ENCODE measurements at places on chromosomes 7 and 10.
A peak's percentile ranks its signal among the peaks of the same experiment; 100 is the strongest.

DNA sequence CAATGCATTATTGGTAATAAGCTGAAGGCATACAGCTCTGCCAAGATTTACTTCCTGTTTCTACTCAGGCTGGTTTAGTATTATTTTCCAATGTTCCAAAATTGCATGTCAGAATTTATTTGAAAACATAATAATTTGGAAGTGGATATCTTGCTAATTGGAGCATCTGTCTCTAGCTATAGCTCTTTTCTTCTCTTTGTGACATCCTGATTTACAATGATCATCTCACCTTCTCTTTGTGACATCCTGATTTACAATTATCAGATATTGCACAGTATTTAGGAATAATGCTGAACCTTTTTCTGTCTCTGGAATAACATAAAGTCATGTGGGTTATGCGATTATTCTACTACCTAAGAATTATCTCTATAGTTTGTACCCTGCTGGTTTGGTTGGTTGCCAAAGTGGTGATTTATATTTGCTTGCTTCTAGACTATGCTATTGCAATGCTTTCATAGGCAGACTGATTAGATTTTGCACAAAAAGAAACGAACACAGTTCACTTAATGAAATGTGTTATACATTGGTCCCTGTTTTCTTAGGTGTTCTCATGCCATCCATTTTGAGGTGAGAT is 44.3 kb upstream of the CABCOCO1 start:
- DNase-seq = no peak

- no peak for DNase-seq
These were observed 7.7 kb downstream of the TMEM273 start for GRCh38 chr10:49180444-49180860.

DNA sequence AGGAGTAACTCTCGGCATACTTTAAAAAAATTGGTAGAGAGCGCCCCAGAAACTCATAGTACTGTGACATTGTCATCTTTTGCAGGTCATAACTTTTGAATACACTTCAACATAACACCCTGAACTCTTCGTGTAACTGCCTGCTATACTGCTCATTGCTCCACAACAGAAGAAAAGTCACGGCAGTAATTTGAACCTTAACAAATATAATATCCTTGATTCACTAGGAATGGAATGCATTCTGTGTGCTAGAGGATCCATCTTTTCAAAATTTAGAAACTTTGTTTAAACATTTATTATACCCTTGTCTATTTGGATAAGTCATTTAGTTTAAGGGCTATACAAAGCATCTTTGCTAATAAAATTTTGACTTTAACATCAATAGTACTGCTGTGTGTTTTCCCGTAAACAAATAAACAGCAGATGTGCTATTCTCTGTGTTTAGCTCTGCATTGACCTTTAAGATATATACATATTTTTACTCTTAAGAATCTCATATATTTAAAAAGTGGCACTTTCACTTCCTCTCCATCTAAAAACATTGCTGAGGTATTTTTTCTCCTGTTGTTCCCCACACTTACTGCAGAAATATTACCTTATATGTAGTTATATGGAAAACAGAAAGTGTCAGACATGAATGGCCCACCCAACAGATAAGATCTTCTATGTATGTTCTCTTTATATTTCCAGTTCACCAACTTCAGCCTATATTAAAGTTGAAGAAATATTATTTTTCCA is 217.6 kb upstream of the TMEM229A start:
- DNase-seq = no peak

DNA sequence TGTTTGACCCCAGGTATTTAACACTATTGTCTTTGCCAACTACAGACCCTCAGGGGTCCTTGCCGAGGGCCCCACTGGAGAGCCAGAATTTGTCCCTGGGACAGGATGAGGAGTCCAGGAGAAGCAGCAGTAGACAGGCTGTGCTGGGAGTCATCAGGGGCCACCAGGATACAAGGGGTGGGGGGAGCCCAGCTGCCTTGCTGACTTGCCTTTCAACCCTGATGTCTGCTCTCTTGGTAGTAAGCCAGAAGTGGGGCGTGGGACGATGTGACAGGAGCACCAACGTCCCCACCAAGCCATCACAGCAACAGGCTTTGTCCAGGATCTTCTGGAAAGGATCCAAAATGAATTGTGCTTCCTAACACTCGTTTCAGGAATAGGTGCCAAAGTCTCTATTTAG is 62.4 kb upstream of the CDCA7L start:
- no peak for DNase-seq

DNA sequence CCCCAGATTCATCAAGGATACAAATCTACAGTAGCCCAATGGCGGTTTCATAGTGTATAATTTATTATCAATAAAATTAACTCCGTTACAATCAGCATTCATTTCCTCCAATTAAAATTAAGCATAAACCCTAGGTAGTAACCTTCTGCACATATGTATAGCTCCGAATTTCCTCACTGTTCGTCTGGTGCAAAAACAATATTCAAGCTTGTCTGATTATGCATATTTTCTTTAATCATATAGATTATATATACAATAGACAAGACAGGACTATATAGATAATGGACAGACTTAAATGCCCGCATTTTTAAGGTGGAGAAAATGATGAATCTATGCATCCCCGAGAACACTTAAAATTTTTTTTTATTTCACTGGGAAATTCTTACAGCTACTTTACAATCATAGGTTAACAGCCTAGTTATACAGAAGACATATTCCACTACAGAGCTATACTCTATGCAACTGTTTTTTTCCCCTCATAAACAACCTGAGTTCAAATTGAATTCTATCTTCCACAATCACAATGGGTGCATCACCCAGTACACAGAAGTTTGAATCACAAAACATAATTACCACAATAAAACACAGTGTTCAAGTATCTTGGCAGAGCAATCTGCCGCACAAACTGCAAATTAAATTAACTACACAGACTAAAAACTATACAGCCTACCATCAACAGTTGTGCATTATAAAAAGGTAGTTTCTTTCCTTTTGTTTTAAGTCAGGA is 2.6 kb downstream of the HOXA9 start:
- DNase-seq = no peak

GRCh38 chr7:2969398-2970306 is 74.0 kb downstream of the CARD11 start:
- no peak for DNase-seq

DNA sequence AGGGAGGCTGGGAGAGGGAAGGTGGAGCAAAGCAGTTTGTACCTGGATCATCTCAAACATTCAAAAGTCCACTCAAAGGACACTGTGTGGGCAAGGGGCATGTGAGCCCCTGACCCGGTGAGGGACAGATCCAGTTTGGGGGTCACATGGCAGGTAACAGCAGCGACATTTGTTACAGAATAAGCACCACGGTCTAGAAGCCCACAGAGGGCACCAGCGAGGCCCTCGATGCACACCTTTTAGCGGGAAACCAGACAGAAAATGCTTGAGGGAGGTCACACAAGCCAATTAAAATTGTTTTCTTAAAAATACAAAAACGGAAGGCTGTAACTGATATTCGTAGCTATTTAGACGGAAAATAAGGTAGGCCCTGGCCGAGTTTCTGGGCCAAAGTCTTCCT is 144.4 kb downstream of the ZMYND11 start:
- DNase-seq = no peak

GRCh38 chr10:80356563-80356988 is at the start of the genes DYDC1 and DYDC2:
Gene DYDC1, minus strand, starts transcription at chr10:80356755. Its CDS starts 4,154 bp downstream, at chr10:80352601.
Gene DYDC2, plus strand, starts transcription at chr10:80356781. Its CDS starts 5,663 bp downstream, at chr10:80362444.
- DNase-seq = no peak

DNA sequence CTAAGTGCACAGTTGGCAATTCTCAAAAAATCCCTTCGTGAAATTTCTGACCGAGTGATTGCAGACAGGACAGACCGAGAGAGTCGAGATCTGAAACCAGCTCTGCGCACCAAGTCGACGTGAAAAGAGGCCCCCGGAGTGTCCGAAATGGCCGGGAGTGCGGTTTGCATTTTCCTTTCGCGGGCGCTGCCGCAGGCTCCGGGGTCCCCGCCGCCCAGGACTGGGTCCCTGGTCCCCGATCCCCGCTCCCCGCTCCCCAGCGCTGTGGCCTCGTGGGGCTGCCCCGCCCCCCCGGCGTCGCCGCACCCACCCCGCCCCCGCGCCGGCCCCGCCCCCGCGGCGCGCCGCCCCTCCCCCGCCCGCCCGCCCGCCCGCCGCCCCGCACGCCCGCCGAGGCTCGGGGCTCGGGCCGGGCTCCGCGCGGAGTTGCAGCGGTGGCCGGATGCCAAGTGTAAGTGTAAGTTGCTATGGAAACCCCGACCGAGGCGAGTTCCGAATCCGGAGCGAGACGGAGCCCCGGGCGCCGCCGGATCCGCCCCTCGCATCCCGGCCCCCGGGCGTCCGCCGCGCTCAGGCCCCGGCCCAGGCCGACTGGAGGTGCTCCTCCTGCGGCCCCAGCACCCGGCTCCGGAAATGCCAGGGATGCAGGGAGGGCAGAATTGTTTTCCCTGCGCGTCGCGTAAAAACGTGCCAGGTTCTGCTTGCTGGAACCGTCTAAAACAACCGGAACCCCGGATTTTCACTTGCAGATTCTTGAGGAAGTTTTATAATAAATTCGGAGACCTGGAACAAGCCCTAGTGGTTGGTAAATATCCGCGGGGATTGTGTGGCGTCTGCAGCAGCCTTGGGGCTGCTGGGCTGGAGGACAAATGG is 4.6 kb downstream of the BMI1 start:
- DNase-seq = peak; percentile 47

- DNase-seq = no peak
These were observed 52.1 kb downstream of the ADRB1 start for GRCh38 chr10:114095559-114096337.

- no peak for DNase-seq
These were observed 161.9 kb downstream of the HGF start for GRCh38 chr7:81607987-81608386.

DNA sequence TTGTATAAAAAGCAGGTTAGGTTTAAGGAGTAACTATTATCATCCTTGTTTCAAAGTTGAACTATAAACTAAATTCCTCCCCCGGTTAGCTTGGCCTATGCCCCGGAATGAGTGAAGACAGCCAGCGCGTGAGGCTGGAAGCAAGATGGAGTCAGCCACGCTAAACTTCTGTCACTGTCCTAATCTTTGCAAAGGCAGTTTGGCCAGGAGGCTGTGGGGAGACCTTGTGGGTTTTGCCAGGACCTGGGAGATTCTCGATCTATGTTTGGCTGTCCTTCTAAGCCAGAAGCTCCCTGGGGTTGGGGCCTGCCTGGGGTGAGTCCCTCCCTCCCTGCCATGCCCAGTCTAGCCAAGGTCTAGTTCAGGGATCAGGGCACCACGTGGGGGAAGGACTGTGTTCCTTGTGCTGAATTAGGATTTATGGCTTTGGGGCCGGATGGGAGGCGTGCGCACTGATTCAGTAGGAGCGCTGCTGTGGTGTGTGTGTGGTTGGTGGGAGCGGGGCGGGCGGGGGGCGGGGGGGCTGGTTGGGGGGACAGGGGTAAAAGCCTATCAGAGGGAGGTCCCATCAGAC is 871 bp upstream of the GTF2IRD1 start:
- DNase-seq = no peak

- DNase-seq = peak; percentile 21
These were observed 53.0 kb upstream of the PPP1R17 start for GRCh38 chr7:31633894-31634494.

DNA sequence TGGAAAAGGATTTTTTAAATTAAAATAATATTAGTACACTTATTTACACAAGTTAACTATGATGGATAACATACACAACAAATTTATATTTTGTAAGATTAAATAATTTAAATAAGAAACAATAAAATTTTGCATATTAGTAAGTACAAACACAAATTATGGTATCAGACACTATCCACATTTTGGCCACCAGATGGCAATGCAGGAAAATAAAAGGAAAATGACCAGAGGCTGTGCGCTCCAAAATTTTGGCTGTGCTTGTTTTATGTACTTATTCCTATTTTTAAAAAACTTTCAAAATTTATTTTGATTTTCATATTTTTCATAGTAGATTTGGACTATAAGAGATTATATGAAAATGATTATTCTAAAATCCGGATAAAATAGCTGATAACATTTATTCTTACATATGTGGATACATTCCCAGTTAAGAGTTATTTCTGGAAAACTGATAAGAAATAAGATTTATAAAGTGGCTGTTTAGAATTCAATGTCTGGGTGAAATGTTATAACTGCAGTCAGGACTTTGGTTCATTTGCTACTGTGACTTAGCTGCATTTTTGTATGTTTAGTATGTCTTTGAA is 274.7 kb upstream of the HGF start:
- DNase-seq = peak; percentile 22

DNA sequence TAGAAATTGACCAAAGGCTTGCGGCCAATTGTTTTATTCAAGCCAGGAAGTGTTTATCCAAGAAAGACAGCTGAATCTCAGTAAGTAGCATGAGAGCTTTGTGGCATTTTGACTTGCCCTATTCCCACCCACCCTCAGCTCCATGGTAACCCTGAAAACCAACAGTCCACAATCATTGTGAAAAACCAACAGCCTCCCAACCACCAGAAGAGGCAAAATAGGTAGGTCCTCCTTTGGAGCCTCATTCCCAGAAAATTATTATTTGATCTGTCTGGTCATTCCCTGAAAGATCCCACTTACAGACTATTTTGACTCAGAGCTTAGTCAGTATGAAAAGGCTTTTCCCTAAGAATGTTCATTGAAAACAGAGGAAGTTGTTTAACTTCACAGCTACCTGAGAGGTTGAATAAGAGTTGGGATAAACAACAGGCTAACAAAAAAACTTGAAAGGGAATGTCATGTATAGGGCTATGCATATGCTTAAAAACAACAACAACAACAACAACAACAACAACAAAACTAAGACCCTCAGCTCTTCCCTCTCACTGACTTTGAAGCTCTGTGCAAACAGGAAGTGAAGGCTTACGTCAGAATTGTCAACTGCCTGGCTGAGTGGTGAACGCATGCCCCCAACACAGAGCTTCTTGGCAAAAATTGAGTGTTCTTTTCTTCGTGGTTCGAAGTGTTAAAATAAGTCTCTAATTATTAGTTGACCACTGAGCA is 11.2 kb downstream of the KPNA7 start:
- DNase-seq = no peak

DNA sequence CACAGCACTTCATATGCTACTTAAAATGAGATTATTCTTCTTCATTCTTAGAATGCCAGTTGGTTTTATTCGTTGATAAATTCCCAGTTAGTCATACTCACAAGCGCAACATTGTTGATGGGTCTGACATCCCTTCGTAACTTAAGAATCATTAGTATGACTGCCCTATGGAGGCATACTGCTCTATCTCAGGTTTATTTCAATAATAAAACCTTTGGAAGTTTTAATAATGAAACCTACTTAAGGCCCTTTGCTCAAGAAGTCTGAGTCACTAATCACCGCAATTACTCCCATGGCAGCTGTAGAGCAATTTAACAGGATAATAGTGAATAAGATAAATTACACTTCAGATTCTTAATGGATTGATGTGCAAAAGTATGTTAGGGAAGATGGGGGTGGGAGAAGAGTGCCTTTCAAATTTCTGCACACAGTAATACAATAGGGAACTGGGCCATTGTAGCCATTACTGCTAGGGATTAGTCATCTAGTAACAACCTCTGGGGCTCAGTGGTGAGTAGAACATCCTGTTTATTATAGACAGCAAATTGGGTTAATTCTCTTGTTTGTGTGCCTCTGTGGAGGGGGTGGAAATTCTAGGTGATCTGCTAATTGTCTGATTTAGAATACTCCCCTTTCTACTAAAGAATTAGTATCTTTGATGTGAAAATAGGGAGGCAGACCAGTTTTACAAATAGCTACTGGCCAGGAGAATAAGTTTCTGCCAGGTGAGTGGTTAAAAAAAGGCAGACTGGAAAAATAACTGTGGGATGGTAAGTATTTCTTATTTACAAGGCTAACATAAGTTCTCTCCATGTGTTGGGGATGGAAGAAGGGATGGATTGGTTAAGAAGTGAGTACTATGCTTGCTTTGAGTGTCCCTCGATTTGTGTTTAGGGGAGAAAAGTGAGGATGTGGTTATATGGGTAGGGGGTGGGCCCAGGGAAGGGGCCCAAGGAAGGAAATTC is 74.5 kb upstream of the VKORC1L1 start:
- no peak for DNase-seq

All from SHP77 treated with DMSO at 0.1 percent for 48 hours (cell line).